ENCODE measurements at places on chromosomes 12 and 14.

- no peak for DNase-seq
Observed at GRCh38 chr12:97637770-97638169, 175.2 kb downstream of the RMST start.

DNA sequence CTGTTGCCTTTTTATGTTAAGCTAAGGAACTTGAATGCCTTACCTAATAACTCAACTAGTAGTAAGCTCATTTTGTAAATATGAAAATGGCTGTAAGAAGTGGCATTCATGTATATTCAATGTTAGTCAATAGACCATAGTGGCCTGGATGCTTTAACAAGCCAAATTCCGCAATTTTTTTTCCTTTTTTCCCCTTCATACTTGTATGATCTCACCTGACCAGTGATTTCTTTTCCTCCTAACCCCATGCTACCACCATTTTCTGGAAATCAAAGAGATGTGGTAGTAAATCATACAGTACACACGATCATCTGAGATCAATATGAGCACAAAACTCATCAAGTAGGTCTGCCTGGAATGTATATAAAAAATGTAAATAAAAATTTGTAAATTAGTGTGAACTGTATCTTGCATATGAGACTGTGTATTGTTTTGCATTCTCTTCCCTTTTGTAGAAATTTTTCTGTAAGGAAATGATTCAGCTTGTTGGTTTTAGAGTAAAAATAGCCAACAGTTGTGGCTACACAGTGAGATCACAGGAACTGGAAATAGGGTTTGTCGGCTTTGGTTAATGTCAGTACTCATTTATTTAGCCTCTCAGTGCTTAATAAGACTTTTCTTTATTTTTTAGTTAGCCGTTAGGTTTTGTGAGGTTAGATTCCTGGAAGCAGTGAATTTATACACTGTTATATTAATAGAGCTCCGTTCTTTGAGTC is 62.5 kb downstream of the ETNK1 start:
- DNase-seq = no peak

GRCh38 chr12:49792181-49792970 is 35.8 kb downstream of the NCKAP5L start:
- no peak for DNase-seq

DNA sequence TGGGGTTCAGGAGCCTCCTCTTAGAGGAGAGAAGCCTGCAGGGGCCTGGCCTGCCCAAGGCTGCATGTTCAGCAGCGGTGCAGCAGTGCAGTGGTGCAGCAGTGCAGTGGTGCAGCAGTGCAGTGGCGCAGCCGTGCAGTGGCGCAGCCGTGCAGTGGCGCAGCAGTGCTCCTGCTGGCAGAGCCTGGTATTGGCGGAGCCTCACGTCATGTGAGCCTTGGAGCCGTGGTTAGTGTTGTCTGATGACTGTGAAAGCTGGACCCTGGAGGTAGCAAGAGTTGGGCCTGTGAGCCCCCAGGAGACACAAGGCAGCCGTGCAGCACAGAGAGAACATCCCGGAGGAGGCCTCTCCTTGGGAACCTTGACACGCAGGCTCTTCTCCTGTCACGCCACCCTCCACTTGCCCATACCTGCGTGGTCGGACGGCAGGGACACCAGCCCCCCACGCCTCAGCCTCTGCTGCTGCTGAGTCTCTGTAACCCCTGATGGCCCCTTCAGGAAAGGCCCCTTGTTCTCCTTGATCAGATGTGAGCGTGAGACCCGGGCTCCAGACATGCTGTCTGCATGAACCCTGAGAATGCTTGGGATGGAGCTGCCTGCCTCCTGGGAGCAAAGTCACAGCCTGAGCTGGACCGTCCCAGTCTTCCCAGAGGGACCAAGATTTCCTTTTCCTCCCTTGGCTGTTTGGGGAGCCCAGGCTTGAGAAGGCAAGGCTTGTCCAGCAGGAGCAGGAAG is 193.7 kb downstream of the KIF26A start:
- no peak for DNase-seq

DNA sequence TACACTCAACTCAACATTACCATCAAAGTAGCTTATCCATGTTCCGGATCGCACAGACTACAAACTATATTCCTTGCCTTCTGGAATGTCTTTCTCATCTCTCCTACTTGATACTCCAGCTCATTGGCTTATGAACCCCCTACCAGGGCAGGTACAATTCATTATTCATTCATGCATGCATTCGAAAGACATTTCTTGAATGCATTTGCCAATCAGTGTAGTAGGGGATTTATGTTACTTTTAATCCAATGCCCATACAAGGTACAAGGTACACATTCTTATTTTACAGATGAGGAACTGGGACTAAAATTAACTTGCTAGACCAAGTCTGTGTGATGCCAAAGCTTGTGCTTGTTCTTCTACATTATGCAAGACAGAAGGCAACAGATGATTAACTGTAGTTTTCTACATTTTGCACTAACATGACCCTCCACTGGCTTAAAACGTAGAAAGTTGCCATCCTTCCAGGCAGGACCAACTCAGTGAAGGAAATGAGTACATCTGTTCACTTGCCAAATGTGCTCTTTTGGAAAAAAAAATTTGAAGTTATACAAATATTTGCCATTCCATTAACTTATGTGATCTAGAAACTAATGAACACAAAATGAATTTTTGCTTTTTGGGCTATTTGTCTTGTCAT is 53.8 kb upstream of the KCNJ8 start:
- DNase-seq = no peak

DNA sequence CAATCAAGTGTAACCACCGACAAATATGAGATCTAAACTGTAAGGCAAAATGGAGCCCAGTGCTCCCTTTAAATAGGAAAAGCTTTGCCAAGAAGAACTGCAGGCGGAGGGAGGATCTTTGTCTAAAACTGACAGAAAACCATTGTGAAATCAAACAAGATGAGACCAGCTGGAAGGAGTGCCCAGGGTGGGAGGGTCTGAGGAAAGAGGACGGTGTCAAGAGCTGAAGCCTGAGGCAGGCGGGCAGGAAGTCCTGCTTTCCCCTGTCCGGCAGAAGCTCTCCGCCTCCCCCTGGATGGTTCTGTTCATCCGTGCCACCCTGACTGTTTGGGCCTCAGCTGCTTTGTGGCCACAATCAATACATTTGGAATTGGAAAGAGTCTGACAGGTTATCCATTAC is 37.5 kb downstream of the CDC42BPB start:
- no peak for DNase-seq

DNA sequence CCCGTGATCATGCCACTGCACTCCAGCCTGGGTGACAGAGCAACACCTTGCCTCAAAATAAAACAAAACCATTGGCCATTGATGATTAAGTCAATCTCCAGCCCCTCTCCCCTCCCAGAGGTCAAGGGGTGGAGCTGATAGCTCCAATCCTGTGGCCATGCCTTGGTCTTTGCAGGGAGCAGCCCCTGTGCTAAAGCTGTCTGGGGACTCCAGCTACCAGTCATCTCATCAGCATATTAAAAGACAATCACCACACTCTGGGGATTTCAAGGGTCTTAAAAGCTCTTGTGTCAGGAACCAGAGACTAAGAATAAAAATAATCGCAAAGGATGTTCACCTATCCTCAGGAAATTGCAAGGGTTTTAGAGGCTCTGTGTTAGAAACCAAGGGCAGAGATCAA is 30.6 kb downstream of the HCAR2 start:
- no peak for DNase-seq

DNA sequence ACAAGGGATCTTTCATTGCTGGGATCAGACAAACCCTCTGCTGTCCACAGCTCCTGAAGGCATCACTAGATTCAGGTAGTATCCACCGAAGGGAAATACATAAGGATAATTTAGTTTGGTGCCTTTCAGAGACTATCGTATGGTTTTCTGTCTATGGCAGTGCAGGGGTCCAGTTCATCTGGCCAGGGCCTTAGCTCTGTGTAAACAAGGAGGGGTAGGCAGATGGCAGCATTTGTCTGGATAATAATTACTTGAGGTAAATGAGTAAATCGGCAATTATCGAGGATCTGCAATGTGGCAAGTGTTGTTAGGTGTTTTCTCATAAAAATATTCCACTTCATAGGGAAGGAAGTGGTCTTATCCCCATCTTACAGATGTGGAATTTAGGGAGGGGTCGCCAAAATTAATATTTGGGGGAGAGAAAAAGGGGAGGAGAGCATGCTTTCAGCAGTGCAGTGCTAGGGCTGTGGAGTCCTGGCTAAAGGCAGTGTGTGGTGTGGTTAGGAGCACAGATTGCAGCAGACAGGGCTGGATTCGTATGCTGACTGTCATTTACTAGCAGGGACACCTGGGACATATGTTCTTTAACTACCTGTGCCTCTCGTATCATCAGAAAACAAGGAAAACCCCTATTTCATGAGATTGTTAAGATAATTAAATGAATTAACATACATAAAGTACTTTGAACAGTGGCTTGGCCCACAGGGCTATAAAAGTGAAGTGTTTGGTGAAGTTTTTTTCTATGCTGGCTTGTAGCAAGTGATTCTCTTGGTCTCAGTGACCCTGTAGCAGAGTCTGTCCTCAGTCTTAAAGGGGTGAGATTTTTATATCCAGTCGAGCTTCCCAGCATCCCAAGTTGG is 27.1 kb downstream of the RASSF8 start:
- no peak for DNase-seq

- DNase-seq = no peak
Observed at GRCh38 chr12:63124778-63125177, 26.2 kb downstream of the AVPR1A start.

DNA sequence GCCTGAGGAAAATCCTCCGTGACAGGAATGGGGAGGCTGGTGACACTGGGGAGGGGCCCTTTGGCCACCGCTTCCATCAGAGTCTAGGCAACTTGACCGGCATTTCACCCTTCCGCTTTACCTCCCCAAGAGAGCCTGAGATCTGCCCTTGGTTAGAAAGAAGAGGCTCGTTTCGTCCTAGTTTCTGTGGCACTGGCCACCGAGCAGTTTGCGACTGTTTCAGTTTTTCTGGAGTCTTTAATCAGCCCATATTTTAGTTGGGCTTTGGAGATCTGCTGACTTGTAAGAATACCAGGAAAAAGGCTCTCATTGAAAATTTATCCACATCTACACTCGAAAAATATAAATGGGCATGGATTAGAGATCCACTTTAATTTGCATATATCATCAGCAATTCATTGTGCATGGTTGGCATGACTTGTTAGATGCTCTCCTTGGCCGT is 414 bp upstream of the ANKS1B start:
- no peak for DNase-seq

DNA sequence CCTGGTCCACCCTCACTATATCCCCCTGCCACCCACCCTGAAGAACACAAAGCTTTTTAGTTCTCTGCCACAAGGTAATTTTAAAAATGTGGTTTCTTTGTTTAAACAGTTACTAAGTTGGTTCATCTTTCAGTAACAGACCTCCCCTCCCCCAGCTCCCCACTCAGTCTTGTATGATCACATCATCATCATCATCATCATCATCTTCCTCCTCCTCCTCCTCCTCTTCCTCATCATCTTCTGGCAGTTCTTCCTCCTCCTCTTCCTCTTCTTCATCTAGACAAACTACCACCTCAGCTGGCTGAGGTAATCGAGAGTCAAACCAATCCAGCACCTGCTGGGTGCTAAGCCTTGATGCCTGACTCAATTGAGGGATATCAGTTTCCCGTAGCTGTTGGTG is 10.5 kb downstream of the HOMEZ start:
- DNase-seq = no peak

DNA sequence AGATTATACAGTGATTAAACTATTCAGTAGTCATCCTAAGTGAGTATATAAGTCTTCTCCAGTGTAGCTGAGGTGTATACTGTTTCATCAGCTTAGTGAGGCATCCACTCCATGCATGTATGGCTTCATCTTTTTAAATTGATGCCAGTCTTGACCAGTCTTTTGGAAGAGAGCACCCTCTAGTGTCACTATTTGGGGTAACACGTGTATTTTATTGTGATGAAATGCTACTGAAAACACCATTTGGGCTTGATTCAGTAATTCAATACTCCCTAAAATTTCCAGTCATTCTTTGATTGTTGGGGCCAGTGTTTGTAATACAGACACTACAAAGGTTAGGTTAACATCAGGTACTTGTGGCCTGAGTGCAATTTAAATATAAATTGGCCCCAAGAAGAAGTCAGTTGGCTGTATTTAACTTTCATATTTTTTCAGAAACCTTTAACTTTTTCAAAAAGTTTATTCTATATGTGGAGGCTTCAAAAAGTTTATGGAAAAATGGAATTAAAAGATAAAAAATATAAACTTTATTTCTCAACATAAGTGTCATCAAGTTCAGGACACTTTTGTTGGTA is 35.3 kb downstream of the MIPOL1 start:
- DNase-seq = no peak

Data from T-helper 22 cell (primary cell).